Fibroblast of the aortic adventitia (primary cell): ENCODE measurements at places on chromosomes 5 and 9.
A peak's percentile ranks its signal among the peaks of the same experiment; 100 is the strongest.

- peak; percentile 88 for DNase-seq
These were observed 53.2 kb downstream of the ZNF474 start for GRCh38 chr5:122182491-122182921.

GRCh38 chr9:122552812-122553211 is at the start of gene OR1N2:
Gene OR1N2 (plus strand): TSS chr9:122553112. CDS start chr9:122553212, 100 bp downstream.
- no peak for DNase-seq

DNA sequence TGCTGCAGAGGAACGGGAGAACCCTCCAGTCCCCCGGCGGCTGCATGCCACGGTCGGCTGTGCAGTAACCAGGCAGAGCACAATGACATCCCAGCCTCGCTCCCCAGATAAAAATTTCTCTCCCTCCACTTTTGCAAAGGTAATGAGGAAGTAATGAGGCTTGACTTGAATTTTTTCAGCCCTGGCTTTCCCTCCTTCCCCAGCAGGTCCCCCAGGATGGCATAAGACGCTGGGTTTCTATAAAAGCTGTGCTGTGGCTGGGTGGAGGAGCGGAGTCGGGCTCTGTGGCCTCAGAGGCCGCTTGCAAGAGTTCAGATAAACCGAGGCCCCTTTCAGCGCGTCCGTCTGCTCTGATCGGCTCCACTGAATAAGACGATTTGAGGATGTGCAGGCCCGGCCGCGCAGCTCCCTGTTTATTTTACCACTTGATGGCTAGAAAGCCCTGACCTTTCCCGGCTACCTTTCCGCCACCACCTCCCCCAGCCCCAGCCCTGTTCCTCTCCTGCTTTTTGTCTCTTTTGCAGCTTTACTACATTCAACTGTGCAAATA is 351.9 kb upstream of the IRX2 start:
- DNase-seq: no peak

- DNase-seq: peak; percentile 97
These were observed at the start of gene PDGFRB for GRCh38 chr5:150155258-150156026. Gene PDGFRB (minus strand): TSS chr5:150155845. CDS start chr5:150137047, 18,798 bp downstream.

DNA sequence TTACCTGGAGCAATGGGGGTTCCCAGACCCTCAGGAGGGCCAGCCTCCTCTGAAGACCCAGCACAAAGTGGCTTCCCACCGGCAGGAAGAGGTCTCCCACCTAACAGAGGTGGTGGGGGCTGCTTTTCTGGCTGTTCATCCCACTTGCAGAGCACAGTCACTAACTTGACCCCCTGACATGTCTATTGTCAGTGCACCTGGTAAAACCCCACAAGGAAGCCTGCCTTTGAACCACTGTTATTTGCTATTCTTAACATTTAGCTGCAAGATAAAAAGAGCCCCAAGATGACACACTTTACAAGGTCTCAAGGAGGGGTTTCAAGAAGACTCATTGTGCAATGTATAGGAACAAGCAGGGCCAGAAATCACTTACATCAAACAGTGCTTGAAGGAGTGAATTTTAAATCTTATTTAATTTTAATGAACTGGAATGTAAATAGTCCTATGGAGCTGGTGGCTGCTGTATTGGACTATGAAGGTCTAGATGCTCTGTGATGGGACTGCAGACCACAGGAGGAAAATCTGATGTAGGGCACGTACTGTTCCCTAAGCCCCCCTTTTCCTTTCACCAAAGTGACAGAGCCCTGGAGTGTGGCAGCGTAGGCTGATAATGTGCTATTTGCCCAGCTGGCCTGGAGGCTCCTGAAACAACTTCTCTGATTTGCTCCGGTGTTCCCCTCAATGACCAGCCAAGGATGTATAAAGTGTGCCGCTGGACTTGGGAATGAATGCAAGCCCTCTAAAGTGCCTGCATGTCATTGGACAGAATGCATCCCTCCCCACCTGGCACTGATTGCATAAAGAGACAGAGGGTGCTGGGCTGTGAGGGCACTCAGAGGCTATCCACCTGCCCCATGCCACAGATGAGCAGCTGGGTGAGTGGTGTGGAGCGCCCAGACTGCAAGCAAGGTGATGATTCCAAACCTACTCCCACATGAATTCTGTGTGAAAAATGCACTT is 80.2 kb downstream of the PTPN3 start:
- no peak for DNase-seq

- DNase-seq: peak; percentile 96
These were observed 31.3 kb downstream of the ADAMTS2 start for GRCh38 chr5:179313849-179314521.

GRCh38 chr5:1764606-1764960 is 35.1 kb downstream of the MRPL36 start:
- DNase-seq: no peak

DNA sequence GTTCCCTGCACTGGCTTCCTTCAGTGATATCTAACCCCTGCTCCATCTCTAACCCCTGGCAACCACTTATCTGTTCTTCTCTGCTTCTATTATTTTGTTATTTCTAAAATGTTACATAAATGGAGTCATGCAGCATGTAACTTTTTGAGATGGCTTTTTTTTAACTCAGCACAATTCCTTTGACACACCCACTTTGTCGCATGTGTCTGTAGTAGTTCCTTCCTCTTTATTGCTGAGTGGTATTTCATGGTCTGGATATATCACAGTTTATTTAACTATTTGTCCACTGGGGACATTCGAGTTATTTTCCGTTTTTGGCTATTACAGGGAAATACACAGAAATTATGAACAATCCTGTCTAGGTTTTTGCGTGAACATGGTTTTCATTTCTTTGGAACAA is 200.2 kb downstream of the TRIO start:
- no peak for DNase-seq

DNA sequence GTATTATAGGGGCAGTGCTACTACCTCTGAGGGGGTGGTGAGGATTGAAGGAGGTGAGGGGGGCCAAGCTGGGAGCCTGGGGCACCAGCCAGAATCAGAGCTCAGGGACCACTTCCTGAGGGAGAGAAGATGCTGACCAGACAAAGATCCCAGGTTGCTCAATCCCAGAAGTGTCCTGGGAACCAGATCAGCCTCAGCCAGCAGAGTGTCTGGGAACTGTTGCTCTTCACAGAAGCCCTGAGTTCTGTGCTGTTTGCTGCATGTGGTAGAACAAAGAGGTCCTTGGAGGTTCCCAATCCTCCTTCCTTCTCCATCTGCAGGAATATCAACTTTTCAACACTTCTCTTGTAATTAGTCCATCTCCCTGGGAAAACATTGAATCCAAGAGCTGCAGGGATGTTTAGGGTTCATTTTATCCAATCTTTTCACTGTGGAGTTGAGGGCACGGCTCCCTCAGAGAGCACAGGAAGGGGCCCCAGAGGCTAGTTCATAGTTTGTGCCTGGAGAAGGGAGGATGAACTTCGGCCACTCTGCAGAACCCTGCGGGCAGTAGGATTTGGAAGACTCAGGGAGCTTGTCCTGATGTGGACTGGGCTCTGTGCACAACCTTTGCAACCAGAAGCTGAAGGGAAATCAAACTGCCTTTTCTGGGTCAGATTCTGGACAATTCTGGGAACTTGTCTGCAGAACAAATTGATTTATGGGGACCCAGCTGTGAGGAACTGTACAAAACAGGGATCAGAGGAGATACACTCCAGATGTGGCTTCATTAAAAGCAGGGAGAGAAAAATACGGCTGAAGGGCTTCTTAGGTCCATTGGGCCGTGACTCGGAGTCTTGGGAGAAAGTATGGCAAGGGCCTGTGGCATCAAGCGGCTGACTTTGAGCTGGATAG is 57.1 kb downstream of the GALNT12 start:
- peak; percentile 62 for DNase-seq

GRCh38 chr5:151900891-151901290 is 23.8 kb downstream of the GLRA1 start:
- no peak for DNase-seq

DNA sequence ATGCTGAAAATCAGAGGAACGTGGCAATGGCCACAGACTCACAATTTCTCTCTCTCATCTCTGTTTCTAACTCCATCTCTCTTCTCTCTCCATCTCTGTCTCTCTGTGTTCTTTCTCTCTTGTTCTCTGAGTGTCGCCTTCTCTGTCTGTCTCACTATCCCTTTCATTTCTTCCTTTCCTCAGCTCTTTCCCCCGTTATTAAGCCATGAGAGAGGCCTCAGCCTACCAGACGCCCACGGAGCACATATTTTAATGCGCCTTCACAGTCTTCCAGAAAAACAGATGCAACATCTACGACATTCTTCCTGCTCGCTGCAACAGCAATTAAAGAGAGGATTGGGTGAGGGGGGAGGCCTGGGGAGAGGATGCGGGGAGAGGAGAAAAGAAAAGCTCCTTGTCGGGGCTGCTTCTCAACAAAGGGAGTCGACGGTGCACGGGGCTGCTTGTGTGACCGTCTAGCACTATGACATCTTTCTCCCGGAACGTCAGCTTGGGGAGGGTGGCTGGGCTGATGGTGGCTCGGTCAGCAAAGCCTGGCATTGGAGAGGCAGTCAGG is 37.7 kb upstream of the NEURL1B start:
- peak; percentile 3 for DNase-seq

- DNase-seq: no peak
These were observed 108.8 kb downstream of the PRKACG start for GRCh38 chr9:68905129-68905528.

GRCh38 chr5:168291342-168291963 is at the start of gene WWC1:
Gene WWC1 (plus strand): TSS chr5:168291645. CDS start chr5:168292153, 508 bp downstream.
- no peak for DNase-seq

DNA sequence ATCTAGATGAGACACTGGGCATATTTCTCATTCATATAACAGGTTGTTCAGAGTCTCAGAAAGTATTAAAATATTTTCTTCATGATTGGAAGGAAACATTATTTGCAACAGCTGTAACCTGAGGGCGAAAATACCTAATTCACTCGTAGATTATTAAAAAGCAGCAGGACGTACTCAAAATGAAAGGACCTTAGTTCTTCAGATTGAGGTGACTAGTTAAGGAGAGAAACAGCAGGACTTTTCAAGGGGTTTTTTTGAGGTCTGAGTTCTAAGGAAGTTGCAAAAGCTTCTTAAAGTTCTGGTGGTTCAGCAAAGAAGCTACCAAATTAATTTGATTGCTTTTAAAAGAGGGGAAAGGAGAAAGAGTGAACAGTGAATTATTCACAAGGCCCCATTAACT is 174.9 kb downstream of the TMEM161B start:
- no peak for DNase-seq

DNA sequence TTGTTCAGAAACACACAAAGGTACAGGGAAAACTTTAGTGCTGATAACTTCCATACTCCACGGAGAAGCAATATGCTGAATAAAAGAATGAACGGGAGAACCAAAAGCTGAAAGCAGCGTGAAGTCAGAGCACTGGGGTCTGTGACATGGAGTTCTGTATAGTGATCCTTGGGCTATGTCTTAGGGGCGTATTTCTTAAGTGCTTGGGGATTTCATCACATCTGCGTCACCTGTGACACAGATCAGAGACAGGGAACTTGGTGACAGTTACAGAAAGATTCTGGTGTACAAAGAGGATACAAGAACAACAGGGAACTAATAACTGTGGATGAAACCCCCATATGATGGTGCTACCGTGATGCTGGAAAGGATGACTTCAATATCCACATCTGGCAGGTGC is 81.9 kb downstream of the MARCHF3 start:
- DNase-seq: no peak

- DNase-seq: peak; percentile 6
These were observed 19.7 kb downstream of the NAA35 start for GRCh38 chr9:85960688-85961093.

- DNase-seq: no peak
These were observed 257.6 kb downstream of the FAM114A2 start for GRCh38 chr5:153780876-153781705.

DNA sequence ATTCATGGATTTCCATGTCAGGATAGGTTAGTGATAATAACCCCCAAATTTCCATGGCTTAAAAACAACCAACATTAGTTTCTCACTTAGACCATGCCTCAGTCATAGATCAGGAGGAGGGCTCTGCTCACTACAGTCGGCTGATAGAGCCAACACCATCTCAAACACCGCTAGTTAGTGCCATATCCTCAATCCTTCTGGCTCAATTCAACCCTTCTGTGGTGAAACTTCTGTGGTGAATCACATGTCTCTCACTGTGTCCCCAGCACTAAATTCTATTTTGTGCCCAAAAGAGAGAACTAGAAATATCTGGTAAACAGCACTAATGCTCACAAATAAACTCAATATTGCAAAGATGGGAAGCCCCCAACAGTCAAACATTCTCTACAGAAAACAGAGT is 21.1 kb downstream of the ECPAS start:
- no peak for DNase-seq

GRCh38 chr5:81547001-81547400 is 153.1 kb upstream of the ACOT12 start:
- DNase-seq: no peak

DNA sequence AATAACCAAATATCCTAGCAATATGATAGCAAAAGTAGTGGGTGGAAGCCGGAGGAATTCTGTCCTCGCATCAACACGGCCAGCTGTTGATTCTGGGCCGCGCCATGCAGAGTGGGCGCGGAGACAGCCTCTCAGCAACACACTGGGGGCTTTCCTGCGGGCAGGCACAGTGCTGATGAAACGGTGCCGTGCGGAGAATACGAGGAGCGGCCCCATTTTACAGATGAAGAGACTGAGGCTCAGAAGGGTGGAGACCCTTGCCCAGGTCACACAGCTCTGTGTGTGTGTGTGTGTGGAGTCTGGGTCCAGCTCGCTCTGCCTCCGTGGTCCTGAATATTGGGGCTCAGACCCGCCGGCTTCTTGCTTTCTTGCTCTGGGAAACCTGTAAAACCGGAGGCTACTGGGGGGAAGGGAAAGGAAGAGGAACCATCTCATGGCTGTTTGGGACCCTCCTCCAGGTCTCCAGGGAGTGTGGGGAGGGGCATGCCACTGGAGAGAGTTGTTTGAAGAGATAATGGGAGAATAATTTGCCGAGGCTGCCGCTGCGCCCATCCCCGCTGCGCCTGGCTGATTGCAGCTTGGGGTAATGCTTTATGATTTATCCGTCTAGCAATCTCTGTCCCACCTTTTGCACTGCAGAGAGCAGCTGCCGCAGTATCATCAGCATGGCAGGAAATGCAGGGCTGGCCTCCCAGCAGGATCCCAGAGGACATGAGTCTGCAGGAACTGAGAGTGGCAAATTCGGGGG is 36.6 kb downstream of the NCS1 start:
- DNase-seq: no peak

GRCh38 chr5:143402017-143402552 is 1.4 kb downstream of the NR3C1 start:
- peak; percentile 41 for DNase-seq

DNA sequence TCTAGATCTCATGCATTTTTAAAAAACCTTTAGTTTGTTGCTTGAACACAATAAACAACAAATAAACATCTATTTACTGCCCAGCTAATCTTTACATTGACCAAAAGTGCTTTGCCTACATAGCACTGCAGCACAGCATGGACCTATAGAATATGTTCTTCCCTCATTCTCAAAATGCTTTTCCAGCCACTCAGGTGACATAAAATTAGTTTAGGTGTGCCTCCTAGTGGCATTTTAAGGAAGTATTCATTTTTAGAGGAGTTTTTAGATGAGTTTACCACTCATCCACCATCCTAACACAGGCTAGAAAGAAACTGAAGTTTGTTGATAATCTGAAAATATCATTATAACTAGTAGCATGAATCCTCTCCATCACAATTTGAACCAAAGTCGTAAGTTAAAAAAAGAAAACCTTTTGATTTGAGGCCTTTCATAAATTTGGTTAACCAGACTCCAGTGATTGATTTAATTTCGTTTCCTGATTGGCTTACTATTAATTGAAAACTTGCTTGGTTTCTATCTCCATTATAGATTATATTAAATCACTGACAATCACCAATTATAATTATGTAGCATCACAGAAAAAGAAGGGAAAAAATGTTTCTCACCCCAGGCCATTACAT is 12.6 kb downstream of the PLGRKT start:
- peak; percentile 23 for DNase-seq
